Liver (tissue), 10 donors: ENCODE measurements at places on chromosomes 4 and X.

GRCh38 chr4:149176039-149176438 is 639.6 kb downstream of the IQCM start:
- no peak for DNase-seq

DNA sequence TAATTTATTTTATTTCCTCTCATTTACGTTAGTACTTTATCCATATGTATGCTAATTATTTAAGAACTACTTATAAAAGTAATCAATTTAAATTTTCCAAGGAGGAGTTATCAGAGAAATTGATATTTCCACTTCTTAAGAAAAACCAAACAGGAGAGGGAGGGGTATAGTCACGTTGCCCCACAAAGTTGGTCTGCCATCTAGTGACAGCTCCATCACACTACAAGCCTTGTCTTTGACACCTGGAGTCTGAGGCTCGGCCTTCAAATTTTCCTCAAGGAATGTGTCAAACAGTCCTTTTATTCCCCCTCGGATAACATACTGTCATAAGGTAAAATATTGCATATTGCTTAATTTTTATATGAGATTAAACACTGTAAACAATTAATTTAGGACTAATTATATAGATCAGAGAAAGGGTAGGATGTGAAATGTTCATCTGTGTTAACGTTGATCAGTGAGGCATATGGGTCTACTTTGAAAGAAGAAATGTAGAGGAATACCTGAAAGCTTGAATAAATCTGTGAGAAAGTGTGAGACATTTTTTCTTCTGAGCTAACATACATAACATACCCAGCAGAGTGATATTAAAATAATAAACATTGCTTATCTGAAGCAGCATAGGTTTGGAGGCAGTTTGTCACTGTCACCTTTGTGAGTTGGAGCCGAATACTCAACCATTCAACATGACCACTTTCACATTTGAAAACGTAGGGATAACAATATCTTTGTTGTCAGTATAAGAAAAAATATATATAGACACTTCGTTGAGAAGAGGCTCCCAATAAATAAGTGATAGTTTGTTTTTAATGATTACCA is 114.4 kb downstream of the GLRA3 start:
- DNase-seq, result peak; percentile 37

GRCh38 chr4:143386812-143387211 is 50.1 kb downstream of the GAB1 start:
- DNase-seq, result no peak

- no peak for DNase-seq
Observed at GRCh38 chr4:186017801-186018200, 51.2 kb upstream of the TLR3 start.

DNA sequence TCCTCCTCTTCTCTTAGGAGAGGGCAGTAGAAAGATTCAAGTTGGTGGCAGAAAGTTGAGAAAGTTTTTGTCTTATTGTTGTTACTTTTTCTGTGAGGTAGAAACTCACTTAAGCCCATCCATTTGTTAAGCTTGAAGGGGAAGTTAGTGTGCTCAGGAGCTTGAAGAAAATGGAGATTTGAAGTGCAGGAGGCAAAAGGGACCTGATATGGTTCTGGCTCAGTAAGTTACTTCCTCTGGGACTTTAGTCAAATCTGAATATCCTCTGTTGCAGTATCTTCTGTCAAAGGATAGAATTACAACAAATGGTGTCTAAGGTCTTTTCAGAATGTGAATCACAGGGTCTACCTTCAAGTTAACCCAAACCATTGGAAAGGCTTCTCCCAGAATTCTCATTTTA is 46.2 kb downstream of the CXCL13 start:
- no peak for DNase-seq

GRCh38 chr4:37561196-37561802 is 124.9 kb downstream of the RELL1 start:
- no peak for DNase-seq

DNA sequence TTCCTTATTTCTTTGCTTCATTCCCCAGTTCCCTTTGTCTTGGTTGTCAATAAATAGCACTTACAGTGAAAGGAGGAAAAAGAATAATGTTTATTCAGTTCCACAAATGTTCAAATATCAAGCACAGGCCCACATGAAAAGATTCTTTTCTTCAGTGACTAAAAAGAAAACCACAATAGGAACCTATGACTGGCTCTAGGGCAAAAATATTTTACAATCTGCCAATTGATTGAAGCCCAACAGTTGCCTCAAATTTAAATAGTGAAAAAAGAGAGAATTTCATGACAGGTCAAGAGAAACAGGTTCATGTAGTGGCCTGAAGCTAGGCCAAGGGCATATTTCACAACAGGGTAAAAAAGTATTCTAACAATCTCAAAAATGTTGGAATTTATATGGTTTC is 553.8 kb downstream of the CENPC start:
- no peak for DNase-seq
